ENCODE measurements at places on chromosomes 6 and 20.

- DNase-seq: no peak
Observed at GRCh38 chr6:29130644-29131043, 22.8 kb downstream of the OR2J3 start.

DNA sequence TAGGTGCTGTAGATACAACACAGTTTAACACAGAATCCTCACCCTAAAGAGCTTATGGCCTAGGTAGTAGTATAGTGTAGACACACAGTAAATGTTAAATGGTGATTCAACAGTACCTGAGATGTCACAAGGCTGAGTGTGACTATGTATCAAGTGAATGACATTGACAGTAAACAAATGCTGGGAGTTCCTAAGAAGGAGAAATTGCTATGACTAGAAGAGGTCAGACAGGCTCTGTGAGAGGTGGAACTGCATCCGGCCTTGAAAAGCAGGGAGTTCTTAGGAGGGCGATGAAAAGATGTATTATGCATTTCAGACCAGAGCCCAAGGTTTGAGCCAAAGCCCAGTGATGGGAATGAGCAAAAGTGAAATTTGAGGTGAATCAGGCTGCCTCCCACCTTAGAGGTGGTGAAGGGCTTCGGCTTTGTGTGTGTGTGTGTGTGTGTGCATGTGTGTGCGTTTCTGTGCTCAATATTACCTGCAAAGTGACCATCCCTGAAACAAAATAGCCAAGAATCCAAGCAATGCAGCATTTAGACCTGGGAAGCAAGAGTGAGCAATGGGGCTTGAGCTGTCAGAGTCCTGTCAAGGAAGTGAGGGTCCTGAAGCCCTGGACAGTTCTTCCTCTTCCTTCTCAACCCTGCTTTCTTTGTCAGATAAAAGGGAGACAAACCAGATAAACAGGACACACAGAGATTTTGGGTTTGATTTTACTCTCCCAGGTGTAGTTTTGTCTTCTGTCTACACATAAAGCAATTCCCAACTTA is 32.3 kb upstream of the CITED2 start:
- DNase-seq: no peak

- DNase-seq: peak; percentile 77
Observed at GRCh38 chr6:105898286-105898685, 187.8 kb upstream of the PRDM1 start.

DNA sequence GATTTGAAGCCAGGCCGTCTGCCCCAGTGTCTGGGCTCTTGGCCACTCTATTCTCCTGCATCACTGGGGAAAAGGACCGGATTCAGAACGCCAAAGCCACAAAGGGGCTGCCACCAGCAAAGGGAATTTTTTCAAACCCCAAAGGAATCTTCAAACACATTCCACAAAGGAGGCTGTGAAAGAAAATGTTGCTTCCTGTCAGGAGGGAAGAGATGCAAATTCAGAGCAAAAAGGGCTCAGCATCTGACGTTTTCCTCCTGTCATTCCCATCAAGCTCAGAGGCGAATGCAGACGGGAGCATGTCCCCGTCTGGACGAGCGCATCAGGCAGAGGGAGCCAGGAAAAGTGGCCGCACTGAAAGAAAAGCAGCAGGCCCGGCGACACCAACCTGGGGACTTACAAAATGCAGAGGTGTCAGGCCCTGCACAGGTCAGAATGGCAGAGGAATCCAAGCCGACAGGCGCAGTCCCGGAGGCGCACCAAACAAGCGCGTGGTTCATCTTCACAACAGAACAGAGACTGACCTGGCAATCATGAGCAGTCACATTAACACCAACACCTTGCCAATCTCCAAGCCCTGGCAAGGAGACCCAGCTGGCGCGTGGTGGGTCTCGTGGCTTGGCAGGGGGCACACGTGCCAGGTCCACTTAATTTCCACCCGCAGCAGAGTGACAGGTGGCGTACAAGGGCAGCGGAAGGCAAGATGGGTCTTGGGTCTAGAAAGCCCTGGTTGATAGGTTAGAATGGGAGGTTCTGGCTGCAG is 62.8 kb downstream of the GRM4 start:
- no peak for DNase-seq

GRCh38 chr20:21509079-21509596 is 4.7 kb downstream of the NKX2-2 start:
- no peak for DNase-seq

DNA sequence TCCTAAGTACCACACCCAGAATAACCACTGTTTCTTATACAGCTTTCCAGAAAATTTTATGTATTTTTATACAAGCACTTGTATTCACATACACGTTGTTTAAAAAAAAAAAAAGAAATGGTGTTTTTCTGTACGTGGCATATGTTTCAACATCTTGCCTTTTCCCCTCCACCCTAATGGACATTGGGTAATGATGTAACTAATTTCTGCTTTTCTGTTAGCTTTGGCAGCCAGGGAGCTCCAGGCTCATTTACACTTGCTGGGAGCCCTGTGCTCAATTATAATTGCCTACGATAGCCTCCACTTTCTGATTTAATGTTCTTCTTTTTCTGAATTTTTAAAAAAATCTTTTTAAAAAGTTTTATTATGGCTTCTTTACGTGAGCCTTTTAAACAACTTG is 352.4 kb downstream of the UTRN start:
- DNase-seq: no peak

- DNase-seq: no peak
Observed at GRCh38 chr6:71527886-71528285, 239.3 kb downstream of the OGFRL1 start.

GRCh38 chr20:20371083-20371482 is 3.2 kb downstream of the INSM1 start:
- no peak for DNase-seq

All from foreskin fibroblast (primary cell).